ENCODE measurements at places on chromosomes 7 and 10. TPM values are rescaled to one million over a fixed set of nuclear protein-coding genes. Genes with fewer than 3 reads are reported as not detected.

GRCh38 chr7:39265641-39266591 is 288.2 kb downstream of the POU6F2 start:
- DNase-seq = no peak
- H3K4me3 ChIP-seq = no peak overlapping the region
- no peaks in the 10 kb centered on the region for H3K4me1 ChIP-seq

DNA sequence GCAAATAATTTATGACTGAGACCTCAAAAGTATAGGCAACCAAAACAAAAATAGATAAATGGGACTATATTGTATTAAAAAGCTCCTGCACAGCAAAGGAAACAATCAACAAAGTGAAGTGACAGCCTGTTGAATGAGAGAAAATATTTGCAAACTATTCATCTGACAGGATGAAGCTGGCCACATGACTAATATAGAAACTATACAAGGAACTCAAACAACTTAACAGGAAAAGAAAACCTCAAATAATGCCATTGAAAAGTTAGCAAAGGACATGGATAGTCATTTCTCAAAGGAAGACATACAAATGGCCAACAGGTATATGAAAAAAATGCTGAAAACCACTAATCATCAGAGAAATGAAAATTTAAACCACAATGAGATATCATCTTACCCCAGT is 245.1 kb downstream of the STK31 start:
- no peak for DNase-seq
- no peak overlapping the region for H3K4me3 ChIP-seq
- no peaks in the 10 kb centered on the region for H3K27me3 ChIP-seq
- H3K27ac ChIP-seq = no peak overlapping the region

- no peaks in the 10 kb centered on the region for H3K36me3 ChIP-seq
- peaks cover 14% of the 10 kb centered on the region for H3K4me1 ChIP-seq
- no peak overlapping the region for H3K4me3 ChIP-seq
- H3K27me3 ChIP-seq = no peaks in the 10 kb centered on the region
Observed at GRCh38 chr10:77328272-77328816, 309.3 kb downstream of the KCNMA1 start.

DNA sequence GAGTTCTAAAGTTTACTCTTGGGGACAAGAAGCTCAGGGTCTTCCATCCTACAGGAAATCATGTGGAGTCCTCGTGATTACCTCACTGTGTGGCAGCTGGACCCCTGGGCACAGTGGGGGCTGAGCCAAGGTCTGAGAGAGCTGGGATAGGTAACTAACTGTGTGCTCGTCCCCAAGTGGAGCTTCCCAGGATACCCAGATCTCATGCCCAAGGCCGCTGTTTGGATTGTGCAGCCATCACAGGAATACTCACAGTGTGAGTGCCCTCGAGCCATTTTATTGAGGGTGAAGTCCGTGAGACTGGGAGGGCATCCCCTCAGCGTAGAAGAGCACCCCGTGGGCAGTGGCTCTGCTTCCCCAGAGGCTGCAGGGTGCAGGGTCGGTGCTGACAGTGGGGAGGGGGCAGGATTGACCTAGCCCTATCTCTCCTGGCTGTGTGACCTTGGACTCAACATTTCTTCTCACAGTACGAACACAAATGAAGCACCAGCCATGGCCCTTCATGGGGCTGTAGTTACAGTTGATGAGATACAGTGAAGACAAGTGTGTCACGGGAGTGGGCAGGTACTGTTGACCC is 69.6 kb upstream of the LEP start:
- H3K4me3 ChIP-seq = no peak overlapping the region
- peaks cover 32% of the 10 kb centered on the region for H3K27me3 ChIP-seq
- DNase-seq = no peak

GRCh38 chr10:16741540-16741939 is 75.7 kb downstream of the RSU1 start:
- no peaks in the 10 kb centered on the region for H3K27me3 ChIP-seq
- DNase-seq = no peak
- no peaks in the 10 kb centered on the region for H3K36me3 ChIP-seq
- no peak overlapping the region for H3K4me3 ChIP-seq

DNA sequence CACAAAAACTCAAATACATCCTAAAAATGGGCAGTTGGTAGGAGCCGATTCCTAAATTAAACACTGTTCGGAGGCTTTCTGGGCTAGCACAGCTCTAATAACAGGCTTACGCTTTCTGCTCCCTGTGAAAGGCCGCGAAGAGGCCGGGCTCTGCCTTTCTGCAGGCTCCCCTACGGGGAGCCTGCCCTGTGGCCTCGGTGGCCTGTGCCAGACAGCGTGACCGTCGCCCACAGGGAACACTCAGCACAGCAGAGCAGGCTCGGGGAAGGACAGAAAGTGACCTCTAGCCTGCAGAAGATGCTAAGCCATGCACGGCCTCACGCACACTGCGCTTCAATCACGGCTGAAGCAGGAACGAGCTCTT is 64.2 kb downstream of the DIP2C start:
- H3K4me3 ChIP-seq = peak overlapping the region; percentile 22
- no peaks in the 10 kb centered on the region for H3K27me3 ChIP-seq
- no peaks in the 10 kb centered on the region for H3K36me3 ChIP-seq
- peaks cover 48% of the 10 kb centered on the region for H3K4me1 ChIP-seq

DNA sequence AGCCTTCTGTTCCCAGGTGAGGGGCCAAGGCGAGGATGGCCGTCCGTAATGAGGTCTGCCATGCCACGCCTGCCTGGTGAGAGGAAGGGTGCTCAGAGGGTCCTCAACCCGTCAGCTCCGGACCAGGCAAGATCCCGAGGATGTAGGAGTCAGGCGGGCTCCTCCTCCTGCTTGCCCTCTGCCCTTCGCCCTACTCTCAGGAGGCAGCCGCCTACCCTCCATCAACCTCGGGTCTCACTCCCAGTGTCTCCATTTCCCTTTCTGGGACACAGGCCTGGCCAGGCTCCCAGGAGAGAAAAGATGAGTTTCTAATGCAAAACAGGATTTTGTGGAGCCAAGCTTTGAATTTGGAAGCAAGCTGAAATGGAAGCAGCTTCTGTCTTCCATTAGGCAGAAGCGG is 184.0 kb downstream of the PTPN20 start:
- H3K27ac ChIP-seq = no peak overlapping the region
- DNase-seq = no peak
- H3K4me1 ChIP-seq = no peaks in the 10 kb centered on the region
- H3K4me3 ChIP-seq = no peak overlapping the region

GRCh38 chr10:47361293-47361692 is 13.1 kb downstream of the RBP3 start:
- peaks cover 11% of the 10 kb centered on the region for H3K4me1 ChIP-seq
- H3K36me3 ChIP-seq = no peaks in the 10 kb centered on the region
- H3K27ac ChIP-seq = no peak overlapping the region
- H3K27me3 ChIP-seq = no peaks in the 10 kb centered on the region
- no peak for DNase-seq
- H3K4me3 ChIP-seq = no peak overlapping the region

DNA sequence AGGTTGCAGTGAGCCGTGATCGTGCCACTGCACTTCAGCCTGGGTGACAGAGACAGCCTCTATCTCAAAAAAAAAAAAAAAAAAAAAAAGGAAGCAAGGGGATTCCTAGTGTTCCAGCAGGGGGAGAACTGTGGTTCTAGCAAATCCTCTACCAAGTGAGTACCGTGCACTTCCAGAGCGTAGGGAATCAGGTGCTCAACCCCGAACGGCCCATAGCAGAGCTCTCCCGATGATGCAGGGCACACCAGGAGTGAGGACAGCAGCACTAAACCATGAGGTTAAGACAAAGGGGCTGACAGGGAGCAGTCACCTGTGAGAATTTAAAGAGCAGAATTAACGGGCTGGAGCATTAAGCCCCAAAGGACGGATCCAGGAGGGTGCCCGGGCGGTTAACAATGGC is 173.6 kb downstream of the PTPRN2 start:
- H3K36me3 ChIP-seq = no peaks in the 10 kb centered on the region
- H3K27me3 ChIP-seq = no peaks in the 10 kb centered on the region
- H3K27ac ChIP-seq = no peak overlapping the region
- DNase-seq = no peak
- no peaks in the 10 kb centered on the region for H3K4me1 ChIP-seq
- no peak overlapping the region for H3K4me3 ChIP-seq

GRCh38 chr7:18558910-18559309 is 63.4 kb downstream of the HDAC9 start:
- no peaks in the 10 kb centered on the region for H3K27me3 ChIP-seq
- H3K4me1 ChIP-seq = peaks cover 23% of the 10 kb centered on the region
- H3K27ac ChIP-seq = no peak overlapping the region
- H3K36me3 ChIP-seq = no peaks in the 10 kb centered on the region
- H3K4me3 ChIP-seq = no peak overlapping the region

- H3K27me3 ChIP-seq = no peaks in the 10 kb centered on the region
- H3K4me3 ChIP-seq = no peak overlapping the region
- no peaks in the 10 kb centered on the region for H3K4me1 ChIP-seq
- no peaks in the 10 kb centered on the region for H3K36me3 ChIP-seq
Observed at GRCh38 chr7:73343671-73344380, 15.9 kb downstream of the FKBP6 start.

DNA sequence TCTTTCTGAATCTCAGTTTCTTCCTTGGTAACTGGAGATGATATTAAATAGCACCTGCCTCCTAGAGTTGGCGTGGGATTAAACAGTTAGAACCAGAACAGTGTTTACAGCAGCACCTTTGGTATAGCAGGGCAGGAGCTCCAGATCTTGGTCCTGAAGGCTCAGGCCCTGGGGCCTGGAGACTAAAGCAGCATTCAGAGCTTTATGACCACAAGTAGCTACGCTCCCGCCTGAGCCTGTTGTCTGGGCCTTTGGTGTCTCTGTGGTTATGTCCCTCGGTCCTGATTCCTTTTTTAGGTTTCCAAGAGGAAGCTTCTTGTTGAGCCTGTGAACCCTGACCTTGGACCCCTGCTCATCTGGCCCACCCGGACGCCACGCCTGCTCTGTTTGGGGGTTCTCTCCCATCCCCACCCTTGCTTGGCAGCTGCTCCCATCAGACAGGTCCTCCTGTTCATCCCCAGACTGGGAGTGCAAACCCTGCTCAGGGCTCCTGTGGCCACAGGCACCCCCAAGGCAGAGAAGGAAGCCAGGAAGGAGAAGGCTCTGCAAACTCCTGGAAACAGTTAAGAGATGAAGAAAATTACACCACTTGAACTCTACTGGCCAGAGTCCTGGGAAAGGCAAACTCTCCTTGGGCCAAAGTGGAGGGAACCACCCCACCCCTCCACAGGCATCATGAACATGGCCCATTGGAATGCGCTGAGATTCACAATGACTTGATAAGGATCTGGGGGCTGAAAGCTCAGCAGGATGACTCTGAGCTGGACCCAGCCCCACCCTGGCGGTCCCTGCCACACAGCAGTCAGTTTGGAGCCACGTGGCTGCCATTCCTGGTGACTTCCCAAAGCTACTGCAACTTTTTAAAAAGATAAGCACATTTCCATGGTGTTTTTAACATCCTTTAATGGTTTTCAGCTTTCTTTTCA is 50.1 kb upstream of the TMEM72 start:
- no peak overlapping the region for H3K27ac ChIP-seq
- no peak for DNase-seq
- no peaks in the 10 kb centered on the region for H3K36me3 ChIP-seq
- H3K4me3 ChIP-seq = no peak overlapping the region
- peaks cover 6% of the 10 kb centered on the region for H3K27me3 ChIP-seq
- H3K4me1 ChIP-seq = peaks cover 9% of the 10 kb centered on the region

DNA sequence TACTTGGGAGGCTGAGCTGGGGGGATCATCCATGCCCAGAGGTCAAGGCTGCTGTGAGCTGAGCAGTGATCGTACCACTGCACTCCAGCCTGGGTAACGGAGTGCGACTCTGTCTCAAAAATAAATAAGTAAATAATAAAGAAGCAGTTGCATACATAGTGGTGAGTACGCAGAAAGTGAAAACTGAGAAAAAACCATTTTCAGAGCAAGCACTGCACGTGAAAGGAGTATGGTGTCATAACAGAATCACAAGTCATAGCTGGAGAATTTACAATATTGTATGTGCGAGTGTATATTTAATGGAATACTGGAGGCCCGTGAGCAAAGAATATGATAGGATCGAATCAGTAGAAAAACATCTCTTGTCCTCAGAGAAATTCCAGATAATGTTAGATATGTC is 22.3 kb downstream of the KIAA1217 start:
- no peak for DNase-seq
- H3K27ac ChIP-seq = no peak overlapping the region
- no peak overlapping the region for H3K4me3 ChIP-seq
- H3K4me1 ChIP-seq = peaks cover 38% of the 10 kb centered on the region

- H3K27ac ChIP-seq = no peak overlapping the region
- H3K36me3 ChIP-seq = no peaks in the 10 kb centered on the region
- no peaks in the 10 kb centered on the region for H3K27me3 ChIP-seq
Observed at GRCh38 chr10:964321-964987, 23.8 kb upstream of the GTPBP4 start.

- no peak overlapping the region for H3K27ac ChIP-seq
- no peak for DNase-seq
- no peaks in the 10 kb centered on the region for H3K36me3 ChIP-seq
Observed at GRCh38 chr10:122487174-122487765, 25.9 kb downstream of the HTRA1 start.

- no peaks in the 10 kb centered on the region for H3K36me3 ChIP-seq
- no peak overlapping the region for H3K27ac ChIP-seq
- H3K4me3 ChIP-seq = no peak overlapping the region
- no peaks in the 10 kb centered on the region for H3K27me3 ChIP-seq
Observed at GRCh38 chr7:113800826-113801225, 118.0 kb downstream of the PPP1R3A start.

DNA sequence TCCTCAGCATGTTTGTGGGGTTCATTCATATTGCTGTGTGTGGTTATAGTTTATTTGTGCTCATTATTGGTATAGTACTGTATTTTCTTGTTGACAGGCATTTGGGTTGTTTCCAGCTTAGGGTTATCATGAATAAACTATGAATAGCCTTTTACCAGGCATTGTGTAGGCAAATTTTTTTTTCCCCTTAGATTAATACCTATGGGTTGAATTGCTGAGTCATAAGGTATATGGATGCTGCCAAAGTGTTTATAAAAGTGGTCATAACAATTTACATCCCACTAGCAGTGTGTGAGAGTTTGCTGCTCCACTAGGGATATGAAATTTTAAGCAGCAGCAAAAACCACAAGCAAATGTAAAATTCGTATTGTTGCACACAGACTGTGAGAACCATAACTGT is 175.0 kb downstream of the PLPP4 start:
- no peaks in the 10 kb centered on the region for H3K36me3 ChIP-seq
- no peaks in the 10 kb centered on the region for H3K4me1 ChIP-seq
- H3K4me3 ChIP-seq = no peak overlapping the region
- DNase-seq = no peak
- no peaks in the 10 kb centered on the region for H3K27me3 ChIP-seq
- no peak overlapping the region for H3K27ac ChIP-seq

DNA sequence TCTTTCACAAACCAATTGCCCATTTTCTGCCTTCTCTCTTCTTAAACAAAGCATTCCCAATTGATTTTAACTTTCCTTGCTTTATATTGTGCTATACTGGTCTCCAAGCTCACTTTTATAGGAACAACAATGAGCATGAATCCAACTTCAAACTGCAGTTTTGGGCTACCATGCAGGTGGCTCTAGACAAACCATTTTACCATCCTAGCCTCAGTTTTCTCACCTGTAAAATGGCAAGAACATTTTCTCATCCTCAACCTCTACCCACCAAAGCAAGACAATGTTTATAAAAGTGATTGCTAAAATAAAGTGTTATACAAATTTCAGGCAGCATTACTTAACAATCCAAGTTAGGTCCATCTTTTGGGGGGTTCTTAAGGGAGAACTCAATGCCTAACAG is 66.8 kb upstream of the ASAH2 start:
- no peak overlapping the region for H3K4me3 ChIP-seq
- no peak for DNase-seq
- no peaks in the 10 kb centered on the region for H3K36me3 ChIP-seq
- H3K27me3 ChIP-seq = no peaks in the 10 kb centered on the region
- no peak overlapping the region for H3K27ac ChIP-seq
- H3K4me1 ChIP-seq = peaks cover 10% of the 10 kb centered on the region

The ACSL5 gene
- 3.2 TPM for total RNA-seq

The NEUROG3 gene
- not detected for total RNA-seq

The CLRN3 gene
- total RNA-seq = not detected

The HEPACAM2 gene
- total RNA-seq = not detected

The RASA4B gene
- 127 TPM for total RNA-seq
